Activated T-cell treated with anti-CD3 and anti-CD28 coated beads, Interleukin-2, amount 50 U/mL, for 4 hours (primary cell): ENCODE measurements at places on chromosomes 3 and 15. TPM values are rescaled to one million over a fixed set of nuclear protein-coding genes. Genes with fewer than 3 reads are reported as not detected.

Gene GOLGA6L4
- total RNA-seq, result 0.53 TPM

Gene CSPG5
- 0.54 TPM for total RNA-seq

Gene GOLGA6L10
- total RNA-seq, result 1.1 TPM

Gene MESP1
- total RNA-seq, result 3.1 TPM

Gene RASGRF1
- total RNA-seq, result 0.05 TPM

Gene SPATA12
- not detected for total RNA-seq

Gene CASR
- total RNA-seq, result 0.08 TPM

Gene SIDT1
- total RNA-seq, result 6.0 TPM

Gene KLHL40
- total RNA-seq, result not detected

Gene ERICH6
- total RNA-seq, result not detected

DNA sequence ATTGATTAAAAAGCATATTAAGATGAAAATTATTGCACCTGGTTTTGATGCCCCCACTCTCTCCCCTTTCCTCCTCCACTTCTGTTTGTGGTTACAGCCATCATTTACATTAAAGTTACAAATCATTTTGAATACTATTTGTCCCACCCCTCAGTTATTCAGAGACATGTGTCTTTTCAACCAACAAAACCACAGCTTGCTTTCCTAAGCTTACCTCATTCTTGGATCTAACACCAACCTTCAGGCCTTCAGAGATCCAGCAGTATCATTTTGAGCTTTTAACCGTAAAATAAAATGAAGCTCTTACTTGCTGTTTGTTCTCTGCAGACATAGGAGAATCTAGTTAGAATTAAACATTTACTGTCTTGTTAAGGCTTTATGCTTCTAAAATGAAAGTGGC, 4.7 kb downstream of the PXYLP1 start:
- DNase-seq, result no peak

- no peak for DNase-seq
Observed at GRCh38 chr3:172096881-172097420, 57.6 kb downstream of the FNDC3B start.

GRCh38 chr3:20039765-20040547, at the start of gene KAT2B:
Gene KAT2B, plus strand, starts transcription at chr3:20040446. Its CDS starts 32 bp downstream, at chr3:20040478.
- peak; percentile 75 for DNase-seq

GRCh38 chr15:52419494-52419893, 109.2 kb downstream of the MYO5A start:
- DNase-seq, result no peak

DNA sequence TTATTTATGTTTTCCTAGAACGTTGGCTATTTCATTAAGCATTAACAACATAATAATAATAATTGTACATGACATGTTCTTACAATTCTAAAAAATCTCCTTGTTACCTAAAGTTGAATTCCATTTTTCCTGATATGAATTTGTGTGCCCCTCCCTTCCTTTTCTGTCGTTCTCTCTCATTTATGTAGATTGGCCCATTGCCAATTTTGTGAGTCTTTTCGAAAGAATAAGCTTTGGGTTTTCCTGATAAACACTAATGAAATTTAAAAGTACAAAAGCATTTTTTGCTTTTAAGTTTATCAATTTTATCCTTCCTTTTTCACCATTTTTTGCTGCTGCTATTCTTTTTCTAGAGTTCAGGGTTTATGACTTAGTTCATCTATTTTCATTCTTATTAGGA, 44.9 kb downstream of the PRR23E start:
- DNase-seq, result no peak

GRCh38 chr3:113626503-113627371, 69.7 kb downstream of the USF3 start:
- no peak for DNase-seq

GRCh38 chr3:142866841-142867631, 21.8 kb downstream of the PCOLCE2 start:
- DNase-seq, result no peak

GRCh38 chr15:84832448-84833040, 15.4 kb downstream of the ALPK3 start:
- no peak for DNase-seq

- no peak for DNase-seq
Observed at GRCh38 chr3:24763393-24763792, 268.7 kb upstream of the THRB start.

GRCh38 chr15:58292751-58293175, 139.0 kb upstream of the LIPC start:
- no peak for DNase-seq

DNA sequence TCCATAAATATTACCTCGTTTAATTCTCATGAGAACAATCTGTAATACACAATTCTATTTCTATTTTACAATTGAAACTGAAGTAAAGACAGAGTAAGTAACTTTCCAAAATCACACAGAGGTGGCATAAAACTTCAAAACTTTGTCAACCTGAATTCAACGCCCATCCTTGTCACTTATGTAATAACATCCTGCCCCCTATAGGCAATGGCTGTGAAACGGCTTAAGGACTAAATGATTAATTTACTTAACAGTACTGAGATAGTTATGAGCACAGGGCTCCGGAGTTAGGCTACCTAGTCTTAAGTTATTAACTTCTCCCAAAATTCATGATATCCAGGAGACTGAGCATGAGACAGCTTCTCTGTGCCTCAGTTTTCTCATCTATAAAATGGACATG, 293.1 kb upstream of the CHRM5 start:
- DNase-seq, result no peak

DNA sequence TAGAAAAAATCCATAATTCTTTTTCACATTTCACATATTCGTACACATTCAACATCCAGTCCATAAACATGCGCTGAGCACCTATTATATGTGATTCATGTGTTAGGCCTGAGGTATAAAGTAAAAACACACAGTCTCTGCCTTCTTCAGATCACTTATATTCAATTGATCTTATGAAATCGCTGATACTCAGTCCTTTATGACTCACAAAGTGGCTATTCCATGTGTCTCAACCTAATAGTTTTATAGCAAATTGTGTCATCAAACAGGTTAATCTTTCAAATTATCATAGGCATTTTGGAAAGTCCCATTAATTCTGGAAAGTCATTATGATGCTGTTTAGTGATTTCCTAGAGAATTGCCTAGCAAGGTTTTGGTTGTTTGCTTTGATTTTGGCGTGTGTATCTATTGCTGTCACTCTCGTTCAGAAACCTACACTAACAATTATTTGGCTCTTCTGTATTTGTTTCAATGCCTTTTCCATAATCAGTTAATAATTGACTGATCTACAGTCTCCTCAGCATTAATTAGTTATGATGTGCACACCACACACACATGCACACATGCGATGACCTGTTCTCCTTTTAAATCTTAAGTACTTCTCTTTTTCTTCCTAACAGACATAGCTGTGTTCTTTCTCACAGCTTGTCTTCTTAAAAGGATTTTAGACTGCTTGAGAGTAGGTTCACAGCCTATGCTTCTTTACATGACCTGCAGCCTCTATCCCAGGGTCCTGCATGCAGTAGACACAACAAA, 353.1 kb downstream of the MECOM start:
- no peak for DNase-seq
